Stimulated activated CD8-positive, alpha-beta memory T cell treated with anti-CD3 and anti-CD28 coated beads, Interleukin-4, amount 100 ng/mL, for 4 hours (primary cell): ENCODE measurements at places on chromosomes 2 and 18.

DNA sequence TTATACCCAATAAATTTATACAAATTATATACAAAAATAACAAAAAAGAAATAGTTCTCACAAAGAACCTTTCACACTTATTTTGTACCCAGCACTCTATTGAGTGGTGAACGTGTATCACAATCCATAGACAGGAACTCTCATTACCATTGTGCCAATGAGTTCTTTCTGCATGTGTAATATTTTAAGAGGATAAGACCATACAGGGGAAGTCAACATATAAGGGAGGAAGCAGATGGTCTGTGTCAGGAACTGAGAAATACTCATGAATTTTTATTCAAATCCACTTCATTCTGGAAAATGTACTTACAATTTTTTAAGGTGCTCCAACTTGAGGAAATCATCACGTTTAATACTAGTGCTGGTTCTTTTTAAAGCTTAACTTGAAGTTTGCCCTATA is 27.1 kb upstream of the ELOA2 start:
- DNase-seq: no peak

DNA sequence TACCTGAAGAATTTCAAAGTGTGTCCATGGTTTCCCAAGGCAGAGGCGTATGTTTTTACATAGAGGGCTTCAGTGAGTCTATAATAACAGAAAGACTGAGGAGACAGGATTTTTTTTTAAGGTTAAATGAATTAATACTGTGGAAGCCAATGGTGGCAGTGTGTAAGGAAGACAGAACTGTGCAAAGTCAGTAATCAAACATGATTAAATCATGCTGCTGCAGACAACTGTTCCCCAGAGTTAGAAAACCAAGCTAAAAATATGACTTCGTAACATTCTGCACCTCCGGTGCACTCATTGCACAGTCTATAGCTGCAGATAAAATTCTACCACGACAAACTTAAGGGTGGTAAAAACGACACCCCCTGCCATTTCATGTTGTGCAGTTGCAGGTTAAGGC is 309.6 kb upstream of the TRIB2 start:
- DNase-seq: no peak

GRCh38 chr18:12882453-12883371 is 1.3 kb downstream of the PTPN2 start:
- DNase-seq: no peak

- DNase-seq: no peak
These were observed 219.3 kb downstream of the NEDD4L start for GRCh38 chr18:58263055-58263957.

- no peak for DNase-seq
These were observed 1030.3 kb downstream of the TDRD15 start for GRCh38 chr2:22153931-22154613.

DNA sequence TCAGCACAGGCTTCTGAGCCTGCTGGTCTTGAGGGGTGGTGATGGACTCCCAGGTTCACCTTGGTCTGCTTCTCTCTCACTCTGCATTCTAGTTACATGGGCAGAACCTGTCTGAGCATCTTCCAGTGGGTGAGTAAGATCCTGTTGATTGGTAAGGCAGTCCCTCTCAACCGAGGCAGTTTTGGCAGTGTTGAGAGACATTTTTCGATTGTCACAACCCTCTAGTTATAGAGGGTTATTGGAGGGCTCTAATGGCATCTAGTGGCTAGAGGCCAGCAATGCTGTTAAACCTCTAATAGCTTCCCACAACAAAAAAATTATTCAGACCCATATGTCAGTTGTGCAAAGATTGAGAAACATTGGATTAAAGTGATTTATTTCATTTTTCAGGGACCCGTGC is 9.3 kb upstream of the MGAT5 start:
- no peak for DNase-seq

GRCh38 chr18:3816610-3817363 is 366.8 kb downstream of the TGIF1 start:
- no peak for DNase-seq

GRCh38 chr2:195520671-195521155 is 136.3 kb upstream of the SLC39A10 start:
- DNase-seq: no peak

DNA sequence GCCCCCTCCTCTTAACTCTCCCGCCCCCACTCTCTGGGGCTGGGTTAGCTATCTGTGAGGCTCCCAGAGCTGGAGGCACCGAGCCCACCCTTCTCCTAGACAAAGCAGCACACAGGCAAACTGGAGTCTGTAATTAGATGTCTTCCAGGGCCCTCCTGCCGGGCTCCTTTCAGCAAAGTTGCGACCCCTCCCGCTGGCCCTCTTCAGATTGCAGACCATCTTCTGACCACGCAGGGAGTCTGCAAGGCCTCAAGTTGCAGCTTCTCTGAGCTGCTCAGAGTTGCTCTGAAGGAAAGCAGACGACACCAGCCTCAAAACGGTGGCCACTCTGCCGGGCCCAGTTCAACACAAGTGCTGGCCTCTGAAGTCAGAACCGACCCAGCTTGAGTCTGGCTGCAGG is 228.4 kb upstream of the COPS8 start:
- no peak for DNase-seq

GRCh38 chr2:99422599-99422998 is 67.2 kb downstream of the REV1 start:
- no peak for DNase-seq
